ENCODE measurements at places on chromosomes 12 and 14.

DNA sequence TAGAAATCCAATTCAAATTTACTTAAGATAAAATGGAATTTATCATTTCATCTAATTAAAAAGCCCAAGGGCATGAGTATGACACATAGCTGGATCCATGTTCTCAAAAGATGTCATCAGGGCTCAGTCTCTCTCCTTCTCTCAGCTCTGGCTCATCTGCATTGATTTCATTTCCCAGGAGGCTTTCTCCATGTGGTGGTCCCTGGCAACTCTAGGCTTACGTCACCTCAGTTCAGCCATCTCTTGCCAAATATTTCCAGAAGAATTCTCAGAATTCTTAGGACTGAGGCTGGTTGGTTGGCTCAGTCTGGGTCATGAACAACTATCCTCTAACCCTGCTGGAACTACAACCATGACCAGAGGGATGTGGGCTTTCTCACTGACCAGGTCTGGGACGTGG lies 65.3 kb downstream of the FOS start:
- no peak for DNase-seq

- no peak for DNase-seq
These were observed at the start of gene KRT79 for GRCh38 chr12:52833922-52834726. Gene KRT79 (minus strand): TSS chr12:52834311. CDS start chr12:52834260, 51 bp downstream.

- DNase-seq = no peak
These were observed 407.0 kb upstream of the SEL1L start for GRCh38 chr14:81940651-81941050.

- DNase-seq = no peak
These were observed 606 bp downstream of the PRIMA1 start for GRCh38 chr14:93787465-93788292.

DNA sequence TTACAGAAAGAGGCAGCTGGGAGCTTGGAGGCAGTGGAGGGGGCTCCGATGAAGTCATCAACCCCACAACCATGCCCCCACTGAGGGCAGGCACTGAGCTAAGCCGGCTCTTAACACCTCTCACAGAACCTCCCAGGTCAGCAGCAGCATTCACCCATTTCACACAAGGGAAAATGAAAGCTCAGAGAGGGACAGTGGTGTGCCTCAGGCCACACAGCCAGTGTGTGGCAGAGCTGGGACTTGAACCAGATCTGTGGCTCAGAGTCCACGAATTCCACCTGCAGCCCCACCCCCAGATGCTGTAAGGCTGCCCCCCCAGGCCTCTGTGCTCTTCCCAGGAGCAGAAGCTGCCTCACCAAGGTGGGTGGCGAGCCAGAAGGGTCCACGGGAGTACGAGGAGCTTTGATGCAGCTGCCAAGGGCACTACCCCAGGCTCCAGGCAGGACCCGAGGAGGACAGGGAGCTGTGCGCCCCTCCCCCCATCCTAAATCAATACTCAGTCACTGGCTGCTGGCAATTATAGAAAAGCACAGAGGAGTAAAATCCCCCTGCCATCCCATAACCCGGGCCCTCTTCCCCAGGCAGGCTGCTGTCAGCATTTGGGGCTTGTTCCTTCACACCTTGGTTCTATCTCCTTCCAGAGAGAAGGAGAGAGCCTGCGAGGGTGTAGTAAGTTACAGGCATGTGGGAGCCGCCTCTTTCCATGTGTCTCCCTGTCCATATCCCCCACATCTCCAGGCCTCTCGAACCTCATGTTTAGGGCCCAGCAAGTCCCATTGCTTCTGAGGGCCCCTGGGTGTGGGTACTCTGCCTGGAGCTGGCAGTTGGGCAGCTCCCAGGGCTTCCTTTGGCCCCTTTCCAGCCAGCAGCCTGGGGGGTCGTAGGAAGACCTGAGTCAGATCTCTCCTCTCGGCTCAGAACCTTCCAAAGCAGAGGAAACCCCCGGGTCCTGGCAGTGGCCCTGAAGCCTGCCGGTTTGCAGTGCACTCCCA lies 47.6 kb downstream of the FAM222A start:
- no peak for DNase-seq

DNA sequence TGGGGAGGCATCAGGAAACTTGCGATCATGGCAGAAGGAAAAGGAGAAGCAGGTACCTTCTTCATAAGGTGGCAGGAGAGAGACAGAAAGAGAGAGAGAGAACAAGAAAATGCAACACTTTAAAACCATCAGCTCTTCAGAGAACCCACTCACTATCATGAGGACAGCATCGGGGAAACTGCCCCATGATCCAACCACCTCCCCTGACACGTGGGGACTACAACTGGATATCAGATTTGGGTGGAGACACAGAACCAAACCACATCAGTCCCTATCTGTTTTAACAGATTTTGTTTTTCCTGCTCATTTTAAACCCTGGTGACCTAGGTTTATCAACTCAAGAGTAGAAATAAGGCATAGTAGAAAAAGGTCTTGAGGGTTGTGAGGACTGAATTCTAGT lies 210.1 kb upstream of the PLXNC1 start:
- no peak for DNase-seq

DNA sequence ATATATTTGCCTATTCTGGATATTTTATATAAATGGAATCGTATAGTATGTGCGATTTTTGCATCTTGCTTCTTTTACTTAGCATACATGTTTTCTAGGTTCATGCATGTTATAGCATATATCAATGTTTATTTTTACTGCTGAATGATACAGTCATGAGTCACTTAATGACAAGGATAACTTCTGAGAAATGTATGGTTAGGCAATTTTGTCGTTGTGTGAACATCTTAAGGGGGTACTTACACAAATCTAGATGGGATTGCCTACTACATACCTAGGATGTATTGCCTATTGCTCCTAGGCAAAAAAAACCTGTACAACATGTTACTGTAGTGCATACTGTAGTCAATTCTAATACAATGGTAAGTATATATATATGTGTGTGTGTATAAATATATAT lies 8.8 kb downstream of the USP15 start:
- DNase-seq = no peak

- no peak for DNase-seq
These were observed 10.5 kb downstream of the LARP4 start for GRCh38 chr12:50411051-50411660.

DNA sequence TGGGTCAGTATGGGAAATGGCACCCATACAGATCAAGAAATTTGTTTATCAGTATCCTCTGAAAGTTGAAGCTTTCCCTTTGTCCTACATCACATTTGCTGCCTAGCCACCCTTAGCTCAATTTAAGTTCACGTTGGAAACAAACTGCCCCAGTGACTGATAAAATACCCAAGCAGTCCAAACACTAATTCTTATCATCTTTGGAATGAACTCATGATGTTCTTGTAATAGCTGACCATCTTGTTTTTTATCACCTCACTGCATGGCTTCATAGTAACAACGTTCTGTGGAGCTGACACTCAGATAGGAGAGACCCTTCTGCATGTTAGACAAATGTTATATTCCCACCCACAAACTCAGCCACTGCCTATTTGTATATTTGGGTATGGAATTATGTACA lies 93.4 kb downstream of the GPR135 start:
- DNase-seq = no peak

DNA sequence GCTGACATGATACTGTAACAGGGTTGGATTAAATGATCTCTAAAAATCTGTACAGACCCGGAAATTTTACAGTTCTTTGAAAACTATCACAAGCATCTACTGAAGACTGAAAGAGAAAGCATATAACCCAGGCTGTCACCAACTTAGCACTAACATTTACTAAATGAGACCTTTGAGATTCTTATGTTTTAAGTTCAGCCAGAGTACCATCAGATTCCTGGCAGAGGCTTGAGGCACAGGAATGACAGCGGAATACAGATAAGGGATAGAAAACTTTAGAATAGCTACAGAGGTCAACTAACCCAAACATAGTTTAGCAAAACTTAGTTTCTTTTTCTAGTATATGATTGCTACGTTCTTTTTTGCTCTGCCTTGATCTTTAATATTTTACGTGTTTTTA lies 91.6 kb upstream of the FERMT2 start:
- no peak for DNase-seq

All from SK-MEL-5 (cell line).